CD4-positive, alpha-beta memory T cell (primary cell): ENCODE measurements at places on chromosomes 4 and X. TPM values are rescaled to one million over a fixed set of nuclear protein-coding genes. Genes with fewer than 3 reads are reported as not detected.

DNA sequence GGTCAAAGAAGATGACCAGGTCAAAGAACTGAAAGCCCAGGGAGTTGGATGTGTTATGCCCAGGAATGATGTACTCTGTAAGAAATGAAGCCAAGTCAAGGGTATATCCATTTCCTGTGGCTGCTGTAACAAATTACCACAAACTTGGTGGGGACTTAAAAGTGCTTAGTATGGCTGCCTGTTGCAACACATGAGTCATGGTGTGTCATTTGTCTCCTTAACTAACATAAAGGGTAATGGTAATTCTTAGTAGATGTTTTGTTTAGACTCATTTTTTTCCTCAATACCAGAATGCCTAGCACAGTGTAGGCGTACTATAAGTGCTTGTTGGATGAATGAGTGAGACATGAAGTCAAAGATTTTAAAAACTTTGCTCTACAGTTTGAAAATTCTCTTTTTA is 45.7 kb downstream of the SYTL5 start:
- no peak for DNase-seq

DNA sequence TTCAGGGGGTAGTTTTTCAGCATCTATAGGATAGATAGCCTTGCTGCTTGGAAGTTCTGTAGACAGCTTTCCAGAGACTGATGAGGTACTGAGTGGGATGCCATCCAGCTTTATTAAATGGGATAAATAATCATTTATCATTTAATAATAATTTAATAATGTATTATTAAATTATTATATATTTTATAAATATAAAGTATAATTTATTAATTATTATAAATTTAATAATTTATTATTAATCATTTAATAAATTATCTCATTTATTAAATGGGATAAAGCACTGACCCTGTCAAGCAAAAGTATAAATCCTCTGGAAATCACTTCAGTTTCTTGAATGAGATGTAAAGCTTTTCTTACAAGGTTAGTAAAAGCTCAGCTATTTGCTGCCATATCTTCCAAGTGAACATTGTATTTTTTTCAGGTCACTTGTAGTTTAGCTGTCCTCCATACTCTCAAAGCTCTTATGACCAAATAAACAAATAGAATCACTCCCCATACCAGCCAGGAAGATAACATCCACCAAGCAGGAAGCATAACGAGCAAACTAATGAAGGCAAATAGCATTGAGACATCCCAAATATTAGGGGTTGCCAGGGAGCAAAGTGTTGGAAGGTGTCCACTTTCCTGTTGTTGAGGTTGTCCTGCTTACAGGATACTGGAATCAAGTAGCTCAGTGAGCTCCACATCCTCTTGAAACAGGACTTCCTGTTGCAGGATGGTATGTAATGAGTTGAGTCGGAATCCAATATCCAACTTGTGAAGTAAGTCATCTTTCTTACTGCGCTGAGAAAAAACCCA is 88.9 kb downstream of the ZNF674 start:
- no peak for DNase-seq

GRCh38 chr4:1766106-1767060 is 26.7 kb upstream of the FGFR3 start:
- DNase-seq = no peak

GRCh38 chr4:180449395-180449956 is 1793.7 kb upstream of the TENM3 start:
- DNase-seq = no peak

DNA sequence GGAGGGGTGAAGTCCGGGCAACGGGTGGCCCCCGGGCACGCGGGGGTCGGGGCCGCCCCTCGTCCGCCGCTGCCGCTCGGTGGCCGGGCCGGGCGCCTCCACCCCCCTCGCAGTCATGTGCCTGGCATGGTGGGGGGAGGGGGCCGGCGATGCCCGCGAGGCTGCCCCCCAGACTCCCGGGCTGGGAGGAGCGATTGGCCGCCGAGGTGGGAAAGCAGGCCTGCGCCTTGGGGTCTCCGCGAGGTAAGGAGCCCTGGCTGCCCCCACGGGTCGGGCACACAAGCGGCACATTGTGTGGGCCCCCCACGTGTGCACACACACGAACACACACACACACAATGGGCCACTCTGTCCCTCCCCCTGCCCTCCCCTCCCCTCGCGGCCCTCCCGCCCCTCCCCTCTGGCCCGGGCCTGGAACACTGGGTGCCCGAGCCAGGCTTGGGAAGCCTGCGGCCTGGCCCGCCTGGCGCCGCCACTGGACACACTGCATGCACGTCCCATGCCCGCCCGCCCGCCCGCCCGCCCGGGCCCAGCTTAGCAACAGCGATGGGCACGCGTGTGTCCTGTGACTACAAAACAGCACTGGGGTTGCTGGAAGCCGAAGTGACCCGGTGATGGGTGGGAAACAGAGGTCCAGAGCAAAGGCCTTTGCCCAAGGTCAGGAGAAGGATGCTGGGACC is 1.3 kb downstream of the SLC6A8 start:
- no peak for DNase-seq

- no peak for DNase-seq
Observed at GRCh38 chrX:13693341-13693961, 4.5 kb downstream of the RAB9A start.

GRCh38 chrX:103927030-103927429 is 35.4 kb upstream of the TMSB15B start:
- no peak for DNase-seq

- no peak for DNase-seq
Observed at GRCh38 chr4:111631215-111631999, 513.8 kb upstream of the FAM241A start.

- DNase-seq = no peak
Observed at GRCh38 chr4:45438047-45438446, 685.8 kb downstream of the GABRG1 start.

GRCh38 chr4:5787311-5787710 is 76.3 kb downstream of the EVC start:
- DNase-seq = no peak

GRCh38 chr4:72935462-72935861 is 134.1 kb downstream of the COX18 start:
- no peak for DNase-seq

- DNase-seq = peak; percentile 4
Observed at GRCh38 chrX:68894513-68895340, 65.9 kb downstream of the EFNB1 start.

DNA sequence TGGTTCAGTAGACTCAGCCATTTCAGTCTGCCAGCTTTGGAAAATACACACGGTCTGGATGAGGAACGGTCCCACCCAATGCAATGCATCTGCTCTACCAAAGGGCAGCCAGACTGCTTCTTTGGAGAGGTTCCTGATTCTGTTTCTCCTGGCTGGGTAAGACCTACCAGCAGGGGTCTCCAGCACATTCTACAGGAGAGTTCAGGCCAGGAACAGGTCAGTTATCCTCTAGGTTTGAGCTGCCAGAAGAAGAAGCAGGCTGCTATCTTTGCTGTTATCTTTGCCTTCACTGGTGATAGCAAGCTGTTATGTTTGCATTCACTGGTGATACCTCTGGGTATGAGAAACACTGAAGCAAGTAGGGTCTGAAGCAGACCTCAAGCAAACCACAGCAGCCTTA is 45.5 kb upstream of the PBDC1 start:
- DNase-seq = no peak

- DNase-seq = no peak
Observed at GRCh38 chrX:131298036-131298435, 8.9 kb upstream of the IGSF1 start.

DNA sequence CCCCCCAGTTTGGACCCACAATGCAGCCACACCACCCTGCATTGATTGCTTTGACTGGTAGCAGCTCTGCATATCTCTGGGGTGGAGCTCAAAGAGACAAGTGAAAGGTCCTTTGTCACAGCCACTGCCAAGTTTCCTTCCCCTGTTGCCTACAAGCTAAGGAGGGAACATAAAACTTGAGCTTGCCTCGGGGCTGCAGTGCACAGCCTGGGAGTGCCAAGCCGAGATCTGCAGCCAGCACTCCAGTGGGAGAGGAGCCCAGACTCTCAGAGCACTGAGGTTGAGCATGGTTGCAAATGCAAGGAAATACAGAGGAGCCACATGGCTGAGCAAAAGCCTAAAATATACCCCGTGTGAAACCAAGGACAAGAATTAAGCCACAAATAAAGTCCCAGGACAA is 142.2 kb downstream of the DKK2 start:
- no peak for DNase-seq

DNA sequence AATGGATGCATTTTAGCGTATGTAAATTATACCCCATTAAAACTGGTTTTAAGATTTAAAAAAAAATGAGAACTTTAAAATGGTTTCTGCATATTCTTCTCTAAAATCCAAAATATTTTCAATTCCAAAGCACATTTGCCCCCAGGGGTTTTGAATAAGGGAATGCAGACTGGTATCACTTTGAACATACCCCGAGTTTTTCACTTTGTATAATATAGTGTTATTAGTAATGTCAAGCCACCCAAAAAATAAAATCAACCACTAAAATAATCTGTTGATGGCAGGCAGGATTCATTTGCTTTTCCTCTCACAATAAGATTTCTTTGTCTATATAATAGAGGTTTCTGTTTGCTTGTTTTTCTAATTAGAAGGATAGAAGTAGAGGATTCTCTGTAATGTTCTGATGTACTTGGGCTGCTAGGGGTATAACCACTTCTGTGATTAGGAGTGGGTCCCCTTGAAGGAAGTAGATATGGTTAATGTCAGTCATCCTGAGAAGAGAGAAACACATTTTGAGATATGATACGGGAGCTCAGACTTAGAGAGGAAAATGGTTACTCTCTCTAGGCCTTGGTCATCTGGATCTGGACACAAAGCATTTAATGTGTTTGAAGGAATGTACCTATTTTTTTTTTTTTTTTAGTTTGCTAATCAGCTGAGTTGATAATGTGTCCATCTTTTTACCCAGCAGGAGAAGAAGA is 9.3 kb upstream of the LIN54 start:
- no peak for DNase-seq

- no peak for DNase-seq
Observed at GRCh38 chrX:25043192-25043591, 27.4 kb upstream of the ARX start.

GRCh38 chr4:174475528-174475927 is 46.8 kb downstream of the HPGD start:
- no peak for DNase-seq

DNA sequence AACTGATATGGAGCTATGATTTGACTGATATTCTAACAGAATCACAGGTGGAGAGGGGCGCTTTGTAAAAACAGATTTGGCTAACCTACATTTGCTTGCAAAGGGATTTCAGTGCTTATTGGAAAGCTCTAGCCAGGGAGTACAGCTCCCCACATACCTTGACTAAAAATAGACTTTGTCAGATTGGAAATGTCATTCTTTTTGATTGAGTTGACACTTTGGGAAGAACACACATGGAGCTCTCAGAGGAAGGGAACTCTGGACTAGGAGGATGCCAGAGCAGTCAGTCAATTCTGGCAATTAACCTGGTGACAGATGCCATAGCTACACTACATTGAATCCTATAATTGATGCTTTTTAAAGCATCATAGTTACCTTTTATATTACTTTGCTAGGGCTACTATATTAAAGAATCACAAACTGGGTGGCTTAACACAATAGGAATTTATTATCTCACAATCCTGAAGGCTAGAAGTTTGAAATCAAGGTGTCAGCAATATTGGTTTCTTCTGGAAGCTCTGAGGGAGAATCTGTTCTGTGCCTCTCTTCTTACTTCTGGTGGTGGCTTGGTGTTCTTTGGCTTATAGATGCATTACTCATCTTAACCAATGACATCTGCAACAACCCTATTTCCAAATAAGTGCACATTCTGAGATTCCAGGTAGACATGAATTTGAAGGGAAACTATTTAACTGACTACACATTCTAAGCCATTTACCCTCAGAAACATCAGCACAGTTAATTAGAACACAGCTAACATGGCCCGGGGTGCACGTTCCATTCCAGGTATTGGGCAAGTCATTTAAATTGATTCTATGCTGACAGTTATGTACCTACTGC is 8.4 kb upstream of the HERC3 start:
- DNase-seq = no peak

DNA sequence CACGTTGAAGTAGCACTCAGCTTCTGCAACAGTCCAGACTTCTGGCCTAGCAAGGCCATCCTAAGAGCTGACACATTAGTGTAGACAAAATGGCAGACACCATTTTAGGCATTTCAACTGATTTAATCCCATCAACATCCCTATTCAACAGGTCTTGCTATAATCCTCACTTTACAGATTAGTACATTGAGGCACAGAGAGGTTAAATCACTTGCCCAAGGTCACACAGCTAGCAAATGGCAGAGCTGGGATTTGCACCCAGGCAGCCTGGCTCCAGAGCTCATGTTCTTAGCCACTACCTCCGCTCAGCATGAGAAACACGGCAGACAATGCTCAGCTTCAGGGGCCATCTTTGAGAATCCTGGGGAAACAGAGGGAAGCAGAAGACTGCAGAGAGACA is 107.9 kb upstream of the TRIM2 start:
- no peak for DNase-seq

DNA sequence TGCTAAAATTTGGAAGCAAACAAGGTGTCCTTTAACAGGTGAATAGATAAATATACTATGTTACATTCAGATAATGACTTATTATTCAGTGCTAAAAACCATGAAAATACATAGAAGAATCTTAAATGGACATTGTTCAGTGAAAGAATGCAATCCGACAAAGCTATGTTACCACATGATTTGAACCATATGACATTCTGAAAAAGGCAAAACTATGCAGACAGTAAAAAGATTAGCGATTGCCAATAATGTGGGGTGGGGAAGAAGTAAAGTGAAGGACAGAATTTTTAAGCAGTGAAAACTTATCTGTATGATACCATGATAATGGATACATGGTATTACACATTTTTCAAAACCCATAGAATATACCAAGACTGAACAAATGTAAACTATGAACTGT is 926.9 kb downstream of the FAT4 start:
- DNase-seq = no peak

- no peak for DNase-seq
Observed at GRCh38 chr4:117957571-117957970, 76.7 kb upstream of the NDST3 start.

DNA sequence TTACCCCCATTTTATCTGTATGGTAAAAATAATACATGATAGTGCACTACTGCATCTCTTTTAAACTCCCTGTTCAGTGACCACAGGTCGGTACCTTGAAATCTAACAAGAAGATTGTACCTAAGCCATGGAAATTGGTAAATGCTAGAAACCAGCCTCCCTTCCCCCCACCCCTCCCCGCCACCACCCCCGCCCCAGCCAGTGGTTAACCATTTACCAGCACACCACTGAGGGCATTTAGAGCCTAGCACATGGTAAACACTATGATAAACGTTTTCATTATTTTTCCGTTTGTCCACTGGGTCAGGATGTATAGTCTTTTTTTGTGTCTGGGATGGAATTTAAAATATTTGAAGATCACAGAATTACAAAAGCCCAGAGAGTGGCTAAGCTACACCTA is 703 bp upstream of the FTSJ1 start:
- no peak for DNase-seq

Gene H2BW2
- not detected for total RNA-seq

Gene WFS1
- 5.5 TPM for total RNA-seq

Gene DDX53
- total RNA-seq = not detected

Gene SPOCK3
- total RNA-seq = not detected

Gene MAP3K15
- not detected for total RNA-seq

Gene NUDT10
- total RNA-seq = not detected

Gene HSFX2
- total RNA-seq = 0.64 TPM

Gene IL2RG
- total RNA-seq = 379 TPM
